ENCODE measurements at places on chromosomes 6 and 20.

- DNase-seq, result no peak
These were observed 104.8 kb downstream of the FLRT3 start for GRCh38 chr20:14232650-14233049.

DNA sequence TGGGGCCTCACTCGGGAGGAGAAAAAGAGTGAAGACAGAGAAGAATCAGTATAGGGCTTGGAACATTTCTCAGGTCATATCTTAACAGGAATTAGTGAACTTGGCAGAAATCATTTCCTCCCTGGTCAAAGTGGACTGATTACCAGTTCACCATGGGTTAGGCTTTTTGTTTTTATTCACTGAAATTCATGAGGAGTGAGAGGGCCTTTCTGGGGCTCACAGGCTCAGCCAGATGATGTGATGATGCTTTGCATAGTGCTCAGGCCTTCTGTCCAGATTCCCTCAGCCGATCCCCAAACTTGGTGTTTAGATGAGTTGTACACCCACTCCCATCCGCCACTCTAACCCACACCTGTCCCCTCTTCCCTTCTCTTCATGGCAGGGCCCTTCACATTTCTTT is 32.5 kb downstream of the SRSF3 start:
- no peak for DNase-seq

- no peak for DNase-seq
These were observed 53.1 kb downstream of the KIF16B start for GRCh38 chr20:16520154-16520553.

DNA sequence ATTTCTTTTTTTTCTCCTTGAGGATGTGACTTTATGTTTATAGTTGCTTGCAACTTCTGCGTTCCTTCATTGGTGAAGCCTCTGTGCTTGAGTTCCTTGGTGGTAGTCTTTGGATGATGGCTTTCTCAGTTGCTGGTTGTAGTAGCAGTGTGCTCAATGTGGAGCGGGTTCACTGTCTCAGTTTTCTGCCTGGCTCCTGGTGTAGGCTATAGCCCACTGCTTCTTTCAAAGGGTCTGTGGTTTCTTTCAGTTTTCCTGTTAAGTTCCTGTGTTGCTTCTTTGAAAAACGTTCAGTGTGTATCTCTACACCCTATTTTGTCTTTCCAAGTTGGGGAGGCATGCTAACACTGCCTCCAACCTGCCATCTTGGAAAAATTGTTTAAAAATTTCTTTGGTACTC is 33.9 kb upstream of the ZBTB24 start:
- DNase-seq, result no peak

GRCh38 chr6:16002332-16003196 is 126.3 kb upstream of the MYLIP start:
- DNase-seq, result no peak

- DNase-seq, result peak; percentile 30
These were observed 12.8 kb upstream of the DSTN start for GRCh38 chr20:17556837-17557674.

- no peak for DNase-seq
These were observed 945 bp downstream of the TENT5A start for GRCh38 chr6:81751388-81752083.

GRCh38 chr6:6201200-6201599 is 119.3 kb downstream of the F13A1 start:
- DNase-seq, result no peak

DNA sequence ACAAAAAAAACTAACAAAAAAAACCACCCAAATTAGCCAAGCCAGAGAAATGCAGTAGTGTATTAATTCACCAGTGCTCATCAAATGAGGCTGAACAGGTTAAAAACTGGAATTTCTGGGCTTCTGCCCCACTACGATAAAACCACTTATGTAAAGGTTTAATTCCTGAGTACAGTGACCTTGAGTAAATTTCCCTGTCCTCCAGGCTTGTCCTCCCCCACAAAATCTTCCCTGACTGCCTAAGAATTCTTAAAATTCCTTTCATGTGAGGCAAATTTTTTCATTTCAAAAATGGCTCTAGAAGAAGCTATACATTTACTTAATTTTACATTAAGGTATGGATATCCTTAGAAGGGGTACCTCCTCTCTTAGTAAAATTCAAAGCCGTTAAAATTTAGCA is 80.1 kb upstream of the ID4 start:
- DNase-seq, result no peak

DNA sequence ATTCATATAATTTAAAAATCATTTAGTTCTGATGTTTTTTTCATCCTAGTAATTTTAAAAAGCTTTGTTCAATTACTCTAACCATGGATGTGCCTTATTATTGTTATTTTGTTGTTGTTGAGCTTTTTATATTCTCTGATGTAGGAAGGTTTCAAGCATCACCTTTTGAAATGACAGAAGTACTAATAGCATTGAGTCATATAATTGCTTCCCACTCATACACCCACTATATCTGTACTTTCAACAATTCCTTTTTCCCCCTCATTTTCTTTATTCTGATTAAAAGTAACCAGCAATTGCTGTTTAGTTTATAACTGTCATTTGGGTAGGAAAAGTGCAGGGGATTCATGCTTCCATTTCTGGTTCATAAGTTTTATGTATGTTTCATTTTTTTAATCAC is 38.6 kb downstream of the DNAH8 start:
- DNase-seq, result no peak

- DNase-seq, result no peak
These were observed 11.5 kb upstream of the TREML4 start for GRCh38 chr6:41216616-41217015.

DNA sequence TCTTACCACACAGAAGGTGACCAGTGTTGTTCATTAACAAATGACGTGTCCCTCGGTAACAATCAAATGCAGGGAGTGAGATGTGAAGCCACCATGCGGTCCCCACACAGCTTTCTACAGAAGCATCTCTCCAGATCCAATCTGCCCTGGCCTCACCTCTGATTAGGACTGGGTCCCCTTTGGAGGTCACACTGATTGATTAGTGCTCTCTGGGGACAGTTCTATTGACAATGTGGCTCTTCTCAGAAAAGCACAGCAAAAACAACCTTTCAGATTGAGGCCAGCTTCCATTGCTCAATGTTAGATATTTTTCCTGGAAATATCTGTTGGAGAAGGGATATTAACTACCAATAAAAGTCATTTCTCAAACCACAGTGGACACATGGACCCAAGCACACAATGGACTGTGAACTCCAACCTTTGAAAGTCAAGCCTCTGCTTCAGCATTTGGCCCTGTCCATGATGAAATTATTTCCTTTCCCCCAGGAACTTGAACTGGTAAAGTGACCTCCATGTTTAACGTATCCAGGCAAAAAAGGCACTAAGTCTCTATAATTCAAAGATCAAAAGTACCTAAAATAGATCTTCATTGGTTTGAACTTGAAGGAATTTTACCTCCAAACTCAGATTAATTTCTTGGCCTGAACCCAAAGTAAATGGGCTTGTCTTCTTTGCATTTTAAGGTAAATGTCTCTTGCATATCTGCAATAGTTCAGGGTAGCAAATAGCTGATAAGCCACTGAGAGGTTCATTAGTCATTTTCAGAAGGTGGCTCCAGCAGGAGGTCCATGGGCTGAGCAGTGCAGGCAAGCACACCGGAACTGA is 118.5 kb downstream of the FOXA2 start:
- DNase-seq, result no peak

DNA sequence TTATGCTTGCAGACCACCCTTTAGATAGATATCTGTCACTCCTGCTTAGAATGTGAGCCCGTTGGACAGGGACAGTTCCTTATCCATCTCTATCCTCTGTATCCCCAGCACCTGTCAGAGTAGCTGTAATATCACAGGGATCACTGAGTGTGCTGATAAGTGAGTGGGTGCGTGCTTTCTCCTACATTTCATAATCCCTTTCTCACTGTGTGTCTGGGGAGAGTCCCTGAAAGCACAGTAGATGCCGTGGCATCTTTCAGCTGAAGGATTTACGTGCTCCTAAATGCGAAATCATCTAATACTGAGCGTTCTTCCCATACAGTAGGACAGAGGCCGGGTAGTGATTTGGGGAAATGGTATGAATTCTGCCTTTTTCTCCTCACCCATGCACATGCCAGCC is 198.9 kb upstream of the SASH1 start:
- no peak for DNase-seq

DNA sequence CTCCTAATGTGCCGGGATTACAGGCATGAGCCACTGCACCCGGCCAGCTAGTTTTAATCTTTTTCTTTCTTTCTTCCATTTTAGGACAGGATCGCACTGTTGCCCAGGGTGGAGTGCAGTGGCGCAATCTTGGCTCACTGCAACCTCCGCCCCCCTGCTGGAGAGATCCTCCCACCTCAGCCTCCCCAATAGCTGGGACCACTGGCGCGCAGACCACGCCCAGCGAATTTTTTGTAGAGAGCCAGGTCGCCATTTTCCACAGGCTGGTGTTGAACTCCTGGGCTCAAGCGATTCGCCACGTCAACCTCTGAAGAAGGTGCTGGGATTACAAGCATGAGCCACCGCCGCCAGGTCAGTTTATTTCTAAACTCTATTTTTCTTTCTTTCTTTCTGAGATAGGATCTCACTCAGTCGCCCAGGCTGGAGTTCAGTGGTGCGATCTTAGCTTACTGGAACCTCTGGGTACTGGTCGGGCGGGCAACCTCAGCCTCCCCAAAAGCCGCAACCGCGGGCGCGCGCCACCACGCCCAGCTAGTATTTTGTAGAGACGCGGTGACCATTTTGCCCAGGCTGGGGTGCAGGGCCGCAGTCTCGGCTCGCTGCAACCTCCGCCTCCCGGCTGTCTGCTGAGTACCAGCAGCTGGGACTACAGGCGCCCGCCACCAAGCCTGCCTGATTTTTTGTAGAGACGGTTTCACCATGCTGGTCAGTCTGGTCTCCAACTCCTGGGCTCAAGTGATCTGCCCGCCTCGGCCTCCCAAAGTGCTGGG is 20.0 kb upstream of the LIN28B start:
- no peak for DNase-seq

DNA sequence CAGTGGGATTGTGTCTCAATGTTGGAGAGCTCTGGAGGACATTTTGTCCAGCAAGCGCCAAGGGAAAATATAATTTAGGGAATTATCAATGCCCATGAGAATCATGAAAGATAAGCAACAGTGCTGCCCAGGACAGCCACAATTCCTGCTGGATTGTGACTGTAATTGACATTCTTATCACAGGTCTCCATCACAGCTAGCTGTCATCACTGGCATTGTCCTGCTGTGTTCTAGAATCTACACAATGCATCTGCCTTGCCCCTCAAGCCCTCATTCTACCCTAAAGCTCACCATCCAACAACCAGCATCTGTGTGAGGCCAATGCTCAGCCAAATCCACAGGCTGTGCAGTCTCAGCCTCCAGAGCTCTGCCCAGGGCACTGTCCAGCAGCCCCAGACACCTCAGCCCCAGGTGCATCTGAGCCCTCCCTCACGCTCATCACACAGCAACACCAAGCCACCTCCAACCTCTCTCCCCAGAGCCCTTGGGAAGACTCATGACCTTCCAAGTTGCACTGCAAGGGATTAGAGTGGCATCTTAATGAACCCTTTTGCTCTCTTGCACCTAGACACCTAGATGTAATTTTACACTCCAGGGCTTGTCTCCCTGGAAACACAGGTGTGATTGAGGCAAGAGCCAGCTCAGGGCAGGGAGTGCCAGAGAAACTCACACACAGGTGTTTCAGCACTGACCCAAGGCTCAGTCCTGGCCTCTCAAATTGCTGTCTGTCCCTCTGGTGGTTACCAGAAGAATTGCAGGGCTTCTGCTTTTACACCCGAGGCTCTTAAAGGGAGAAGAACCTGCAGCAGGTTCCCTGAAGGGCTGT is 85.2 kb upstream of the PHACTR3 start:
- DNase-seq, result no peak

GRCh38 chr6:30194797-30195690 is 18.2 kb downstream of the TRIM26 start:
- no peak for DNase-seq

- DNase-seq, result no peak
These were observed 1.0 kb downstream of the MCM9 start for GRCh38 chr6:118933855-118934460.

GRCh38 chr20:34829191-34829590 is 3.7 kb upstream of the NCOA6 start:
- DNase-seq, result no peak

DNA sequence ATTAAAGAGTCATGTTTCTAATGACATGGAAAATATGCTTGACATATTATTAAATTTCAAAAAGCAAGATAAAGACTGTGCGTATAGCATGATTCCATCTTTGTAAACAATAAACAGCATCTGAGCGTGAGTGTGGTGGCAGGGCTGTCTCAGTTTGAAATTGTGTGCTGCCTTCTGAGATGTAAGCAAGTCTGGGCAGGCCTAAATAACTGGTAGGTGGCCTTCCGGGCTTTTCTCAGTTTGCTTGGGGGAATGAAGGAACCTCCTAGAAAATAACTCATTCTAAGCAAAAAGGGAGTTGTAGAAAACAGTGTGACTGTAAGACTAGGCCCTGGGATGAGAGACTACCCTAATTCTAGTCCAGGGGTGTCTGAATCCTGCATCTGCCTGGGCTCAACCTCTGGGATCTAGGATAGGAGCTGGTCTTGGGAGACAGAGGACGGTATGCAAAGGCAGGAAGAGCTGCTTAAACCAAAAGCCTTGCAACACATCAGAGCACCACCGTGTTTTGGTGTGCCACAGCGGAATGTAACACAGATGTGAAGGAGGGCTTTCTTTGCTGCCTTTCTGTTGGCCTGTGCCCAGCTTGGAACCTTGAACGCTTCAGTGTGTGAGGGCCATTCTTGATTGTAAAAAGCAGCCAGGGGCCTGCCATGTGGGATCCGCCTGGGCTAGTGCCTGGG is 63.5 kb upstream of the L3MBTL3 start:
- no peak for DNase-seq

DNA sequence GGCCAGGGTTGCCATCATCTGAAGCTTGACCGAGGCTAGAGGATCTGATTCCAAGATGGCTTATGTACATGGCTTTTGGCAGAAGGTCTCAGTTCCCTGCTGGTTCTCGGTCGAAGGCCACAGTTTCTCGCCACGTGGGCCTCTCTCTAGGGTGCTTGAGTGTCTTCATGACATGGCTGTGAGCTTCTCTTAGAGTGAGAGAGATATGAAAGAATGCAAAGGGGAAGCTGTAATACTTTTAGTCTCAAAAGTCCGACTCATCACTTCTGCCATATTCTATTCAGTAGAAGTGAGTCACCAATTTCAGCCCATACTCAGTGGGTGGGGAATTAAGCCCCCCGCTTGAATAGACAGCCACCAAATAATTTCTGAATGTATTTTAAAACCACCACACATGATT is 94.2 kb downstream of the UTRN start:
- no peak for DNase-seq

- no peak for DNase-seq
These were observed 309.8 kb downstream of the CDC5L start for GRCh38 chr6:44697327-44697726.

GRCh38 chr20:24361541-24361940 is 107.9 kb upstream of the SYNDIG1 start:
- no peak for DNase-seq

- no peak for DNase-seq
These were observed 1.8 kb upstream of the CST5 start for GRCh38 chr20:23881371-23881770.

DNA sequence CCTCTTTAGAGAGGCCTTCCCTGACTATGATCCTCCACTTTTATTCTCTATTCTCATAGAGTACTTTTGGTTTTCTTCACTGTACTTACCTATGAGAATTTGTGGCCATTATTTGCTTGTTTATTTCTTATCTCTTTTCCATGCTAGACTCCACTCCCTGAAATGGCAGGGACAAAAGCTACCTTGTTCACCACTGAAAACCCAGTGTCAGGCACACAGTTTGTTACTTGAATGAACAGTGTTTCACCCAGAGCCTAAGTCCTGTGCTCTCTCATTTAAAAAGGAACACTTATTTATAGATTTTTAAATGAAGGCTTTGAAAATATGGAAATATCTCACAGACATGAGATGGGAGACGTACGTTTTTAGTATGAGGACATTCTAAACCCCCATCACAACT is 47.7 kb upstream of the ENPP5 start:
- DNase-seq, result no peak

GRCh38 chr6:141594874-141595273 is 537.9 kb upstream of the GJE1 start:
- no peak for DNase-seq
